Neural progenitor cell (in vitro differentiated cells): ENCODE measurements at places on chromosomes 16 and 17. TPM values are rescaled to one million over a fixed set of nuclear protein-coding genes. Genes with fewer than 3 reads are reported as not detected.
A peak's percentile ranks its signal among the peaks of the same experiment; 100 is the strongest.

DNA sequence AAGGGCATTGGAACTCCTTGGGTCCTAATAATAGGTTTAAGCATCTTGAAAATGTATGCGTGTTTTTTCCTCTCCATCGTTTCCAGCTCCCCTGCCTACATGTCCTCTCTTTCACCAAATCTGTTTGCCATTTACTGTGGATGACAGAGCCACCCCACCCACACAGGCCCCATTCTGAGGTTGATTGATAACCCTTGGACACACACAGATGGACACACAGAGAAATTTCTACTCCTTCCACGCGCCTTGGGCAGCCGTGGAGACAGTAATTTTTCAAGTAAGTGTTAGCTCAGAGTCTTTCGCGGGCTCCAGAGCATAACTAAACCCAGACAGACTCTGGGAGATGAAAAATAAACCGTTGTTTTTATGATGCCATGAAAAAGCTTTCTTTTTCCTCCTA, 103.3 kb upstream of the NLRP1 start:
- no peak for DNase-seq
- peaks cover 9% of the 10 kb centered on the region for H3K4me1 ChIP-seq
- H3K27me3 ChIP-seq, result no peaks in the 10 kb centered on the region
- no peak overlapping the region for H3K27ac ChIP-seq

DNA sequence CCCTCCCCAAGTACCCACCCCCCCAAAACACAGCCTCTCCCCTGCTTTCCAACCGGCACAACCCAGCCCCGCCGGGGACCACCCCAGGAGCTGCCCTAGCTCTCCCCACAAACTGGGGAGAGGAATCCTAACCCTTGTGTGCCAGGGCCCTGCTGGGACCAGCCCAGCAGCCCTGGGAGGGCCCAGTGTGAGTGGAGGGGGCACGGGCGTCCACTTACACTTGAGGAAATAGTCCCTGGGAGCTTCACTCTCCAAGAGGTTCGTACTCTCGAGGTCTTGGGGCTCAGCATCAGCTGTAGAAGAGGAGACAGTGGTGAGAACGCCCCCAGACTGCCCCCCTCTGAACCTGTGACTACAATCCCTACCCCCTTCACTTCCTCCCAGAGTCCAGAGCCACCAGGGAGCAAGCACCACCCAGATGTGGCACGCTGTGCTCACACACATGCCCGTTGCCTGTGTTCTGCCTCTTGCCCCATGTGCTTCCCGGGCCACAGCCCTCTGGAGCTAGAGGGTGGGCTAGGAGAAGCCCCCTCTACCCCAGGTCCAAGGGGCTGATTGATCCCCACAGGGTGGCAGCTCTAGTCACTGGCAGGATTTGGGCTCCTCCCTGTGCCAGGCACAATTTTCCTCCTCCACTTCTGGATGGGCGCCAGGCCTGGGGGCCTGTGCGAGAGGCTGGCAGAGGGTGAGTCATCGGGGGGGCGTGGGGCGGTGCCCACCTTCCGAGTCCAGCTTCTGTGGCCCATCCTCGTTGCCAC, 3.0 kb downstream of the TRIM47 start:
- peaks cover 6% of the 10 kb centered on the region for H3K4me1 ChIP-seq
- peaks cover 47% of the 10 kb centered on the region for H3K27me3 ChIP-seq
- no peak overlapping the region for H3K27ac ChIP-seq
- no peak overlapping the region for H3K4me3 ChIP-seq

DNA sequence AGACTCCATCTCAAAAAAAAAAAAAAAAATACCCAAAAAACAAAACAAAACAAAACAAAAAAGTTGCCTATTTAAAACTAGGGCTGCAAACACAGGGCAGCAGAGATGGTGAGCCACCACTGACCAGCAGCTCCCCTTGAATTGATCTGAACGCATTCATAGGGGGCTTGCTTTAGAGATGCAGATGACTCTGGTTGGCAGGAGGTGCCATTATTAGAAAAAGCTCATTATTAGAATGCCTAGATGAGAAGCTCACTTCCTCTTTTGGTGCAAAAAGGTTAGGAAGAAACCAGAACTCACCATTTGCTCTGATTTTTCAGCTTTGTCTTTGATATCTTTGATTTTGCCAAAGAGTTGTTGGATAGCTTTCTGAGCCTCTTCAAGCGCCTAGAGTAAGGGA, 53.1 kb downstream of the VPS53 start:
- no peak overlapping the region for H3K4me3 ChIP-seq
- no peaks in the 10 kb centered on the region for H3K36me3 ChIP-seq
- H3K27ac ChIP-seq, result no peak overlapping the region
- DNase-seq, result no peak

The CD300LB gene
- not detected in 2 replicates for total RNA-seq

DNA sequence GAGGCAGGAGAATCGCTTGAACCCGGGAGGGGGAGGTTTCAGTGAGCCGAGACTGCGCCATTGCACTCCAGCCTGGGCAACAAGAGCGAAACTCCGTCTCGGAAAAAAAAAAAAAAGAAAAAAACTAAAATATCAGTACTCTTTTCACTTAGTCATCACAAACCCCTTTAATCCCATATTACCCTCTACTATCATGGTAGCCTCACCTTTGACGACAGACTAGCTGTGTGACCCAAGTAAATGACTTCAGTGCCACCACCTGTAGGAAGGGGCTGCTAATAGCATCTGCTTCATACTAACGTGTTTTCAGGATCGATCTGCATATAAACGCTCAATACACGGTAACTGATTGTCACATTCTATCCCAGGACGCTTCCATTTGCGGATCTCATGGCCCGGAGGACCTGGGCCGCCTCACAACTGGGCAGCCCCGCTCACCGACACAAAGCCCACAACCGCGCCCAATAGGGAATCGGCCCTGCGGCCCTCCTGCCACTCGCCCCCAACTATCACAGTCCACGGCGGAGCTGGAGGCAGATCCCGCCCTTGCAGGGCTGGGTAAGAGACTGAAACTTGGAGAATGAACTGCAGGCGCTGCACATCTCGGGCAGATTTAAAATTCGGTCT, 1.1 kb upstream of the ZNF263 start:
- DNase-seq, result peak; percentile 86
- no peaks in the 10 kb centered on the region for H3K36me3 ChIP-seq
- peaks cover 13% of the 10 kb centered on the region for H3K27me3 ChIP-seq
- H3K4me1 ChIP-seq, result peaks cover 10% of the 10 kb centered on the region

- no peak overlapping the region for H3K4me3 ChIP-seq
These were observed 209.4 kb upstream of the CIBAR2 start for GRCh38 chr16:85321509-85322271.

- H3K36me3 ChIP-seq, result no peaks in the 10 kb centered on the region
- DNase-seq, result no peak
- H3K4me3 ChIP-seq, result no peak overlapping the region
- H3K27ac ChIP-seq, result no peak overlapping the region
These were observed 43.6 kb downstream of the RHOT1 start for GRCh38 chr17:32185875-32186274.

The KCNG4 gene
- not detected in 2 replicates for total RNA-seq

- no peaks in the 10 kb centered on the region for H3K36me3 ChIP-seq
- no peaks in the 10 kb centered on the region for H3K27me3 ChIP-seq
- DNase-seq, result no peak
- H3K27ac ChIP-seq, result no peak overlapping the region
- H3K4me1 ChIP-seq, result peaks cover 9% of the 10 kb centered on the region
These were observed 41.9 kb downstream of the FTO start for GRCh38 chr16:53745753-53746266.

GRCh38 chr17:34435182-34435928, 72.3 kb upstream of the CCL1 start:
- no peaks in the 10 kb centered on the region for H3K27me3 ChIP-seq
- no peak for DNase-seq

DNA sequence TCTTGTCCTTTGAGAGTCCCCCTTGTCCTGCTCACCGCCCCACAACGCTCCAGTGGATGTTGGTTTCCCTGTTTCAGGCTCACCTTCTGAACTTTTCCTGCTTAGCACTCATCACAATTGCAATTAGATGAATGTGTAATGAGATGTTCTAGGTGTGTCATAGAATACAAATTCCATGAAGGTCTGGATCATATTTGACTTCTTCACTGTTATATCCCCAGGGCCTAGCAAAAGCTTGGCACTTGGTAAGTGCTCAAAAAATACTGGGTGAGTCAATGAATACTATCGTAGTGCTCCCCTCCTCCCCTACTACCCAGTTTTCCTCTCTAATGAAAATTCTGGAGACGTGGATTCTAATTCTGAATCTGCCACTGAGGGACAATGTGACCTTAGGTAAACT, 33.1 kb downstream of the DNAH3 start:
- DNase-seq, result no peak
- H3K27ac ChIP-seq, result no peak overlapping the region
- H3K4me1 ChIP-seq, result no peaks in the 10 kb centered on the region
- no peaks in the 10 kb centered on the region for H3K36me3 ChIP-seq

- no peaks in the 10 kb centered on the region for H3K4me1 ChIP-seq
- H3K4me3 ChIP-seq, result no peak overlapping the region
- DNase-seq, result no peak
These were observed 8.8 kb downstream of the TMEM186 start for GRCh38 chr16:8788578-8789172.

The NPIPA8 gene
- not detected in 2 replicates for total RNA-seq

- H3K27ac ChIP-seq, result no peak overlapping the region
- H3K27me3 ChIP-seq, result no peaks in the 10 kb centered on the region
- DNase-seq, result no peak
- no peaks in the 10 kb centered on the region for H3K36me3 ChIP-seq
- H3K4me3 ChIP-seq, result no peak overlapping the region
- H3K4me1 ChIP-seq, result no peaks in the 10 kb centered on the region
These were observed 899.0 kb downstream of the KCNJ2 start for GRCh38 chr17:71068408-71068750.

GRCh38 chr17:34141590-34141989, 113.5 kb upstream of the CCL2 start:
- no peak overlapping the region for H3K4me3 ChIP-seq
- DNase-seq, result no peak
- H3K4me1 ChIP-seq, result peaks cover 15% of the 10 kb centered on the region
- H3K36me3 ChIP-seq, result no peaks in the 10 kb centered on the region

DNA sequence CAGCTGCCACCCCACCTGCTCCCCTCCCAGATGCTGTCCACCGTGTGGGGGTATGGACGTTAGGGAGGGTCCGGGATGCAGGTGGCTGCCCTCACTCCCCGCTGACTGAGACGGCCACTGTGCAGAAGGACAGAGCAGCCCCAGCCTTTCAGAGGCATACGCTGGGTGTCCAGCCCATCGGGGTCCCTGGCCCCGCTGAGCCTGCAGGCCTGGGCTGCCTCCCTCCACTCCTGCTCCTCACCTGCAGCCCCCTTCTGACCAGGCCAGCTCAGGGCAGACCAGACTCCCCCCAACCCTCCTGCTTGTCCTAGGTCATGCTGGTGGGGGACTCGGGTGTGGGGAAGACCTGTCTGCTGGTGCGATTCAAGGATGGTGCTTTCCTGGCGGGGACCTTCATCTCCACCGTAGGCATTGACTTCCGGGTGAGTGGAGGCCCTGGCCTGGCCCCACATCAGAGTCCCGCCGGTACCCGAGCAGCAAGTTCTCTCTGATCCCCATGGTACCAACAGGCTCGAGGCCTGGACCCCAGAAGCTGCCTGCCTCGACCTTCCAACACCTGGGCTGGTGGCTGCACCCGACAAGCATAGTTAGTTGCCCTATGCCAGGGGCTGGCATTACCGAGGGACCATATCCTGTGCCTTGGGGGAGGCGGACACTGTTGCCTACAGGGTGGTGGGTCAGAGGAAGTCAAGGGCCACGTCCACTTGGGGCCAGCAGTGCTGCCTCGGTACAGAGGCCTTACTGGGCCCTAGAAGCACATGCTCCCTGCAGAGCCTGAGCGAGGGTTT, 1.4 kb downstream of the RAB26 start:
- H3K4me1 ChIP-seq, result peaks cover 49% of the 10 kb centered on the region
- H3K36me3 ChIP-seq, result no peaks in the 10 kb centered on the region
- H3K4me3 ChIP-seq, result peak overlapping the region; percentile 70
- peaks cover 16% of the 10 kb centered on the region for H3K27me3 ChIP-seq
- H3K27ac ChIP-seq, result no peak overlapping the region

The CLEC19A gene
- total RNA-seq, result 1.9 and 8.2 TPM in 2 replicates

The CCDC154 gene
- total RNA-seq, result 0.28 TPM in 1 of 2 replicates, not detected in the other

The CA7 gene
- total RNA-seq, result not detected in 2 replicates

DNA sequence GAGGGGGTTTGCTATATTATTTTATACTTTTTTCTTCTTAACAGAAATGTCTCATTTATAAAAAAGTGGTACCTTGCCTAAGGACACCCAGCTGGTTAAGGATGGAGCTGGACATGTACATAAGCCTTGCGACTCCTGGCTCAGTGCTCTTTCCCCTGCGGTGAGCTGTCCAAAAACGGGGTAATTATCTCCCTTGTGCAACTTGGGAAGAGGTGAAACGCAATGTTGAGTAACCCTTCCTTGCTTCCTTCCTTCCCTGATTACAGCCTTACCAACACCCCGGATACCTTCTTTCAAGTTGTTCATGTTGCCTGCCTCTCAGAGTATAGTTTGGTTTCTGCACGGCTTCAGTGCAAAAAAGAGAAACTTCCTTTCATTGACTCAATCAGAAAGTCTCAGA, 94.1 kb upstream of the XYLT1 start:
- no peak overlapping the region for H3K27ac ChIP-seq
- no peaks in the 10 kb centered on the region for H3K27me3 ChIP-seq
- no peaks in the 10 kb centered on the region for H3K4me1 ChIP-seq
- no peaks in the 10 kb centered on the region for H3K36me3 ChIP-seq

The KSR1 gene
- total RNA-seq, result 16.4 and 19.2 TPM in 2 replicates

The UTS2R gene
- 0.46 TPM in 1 of 2 replicates, not detected in the other for total RNA-seq

GRCh38 chr17:13757871-13758270, 156.1 kb upstream of the HS3ST3A1 start:
- no peaks in the 10 kb centered on the region for H3K36me3 ChIP-seq
- no peak overlapping the region for H3K27ac ChIP-seq
- no peaks in the 10 kb centered on the region for H3K4me1 ChIP-seq
- no peak overlapping the region for H3K4me3 ChIP-seq

DNA sequence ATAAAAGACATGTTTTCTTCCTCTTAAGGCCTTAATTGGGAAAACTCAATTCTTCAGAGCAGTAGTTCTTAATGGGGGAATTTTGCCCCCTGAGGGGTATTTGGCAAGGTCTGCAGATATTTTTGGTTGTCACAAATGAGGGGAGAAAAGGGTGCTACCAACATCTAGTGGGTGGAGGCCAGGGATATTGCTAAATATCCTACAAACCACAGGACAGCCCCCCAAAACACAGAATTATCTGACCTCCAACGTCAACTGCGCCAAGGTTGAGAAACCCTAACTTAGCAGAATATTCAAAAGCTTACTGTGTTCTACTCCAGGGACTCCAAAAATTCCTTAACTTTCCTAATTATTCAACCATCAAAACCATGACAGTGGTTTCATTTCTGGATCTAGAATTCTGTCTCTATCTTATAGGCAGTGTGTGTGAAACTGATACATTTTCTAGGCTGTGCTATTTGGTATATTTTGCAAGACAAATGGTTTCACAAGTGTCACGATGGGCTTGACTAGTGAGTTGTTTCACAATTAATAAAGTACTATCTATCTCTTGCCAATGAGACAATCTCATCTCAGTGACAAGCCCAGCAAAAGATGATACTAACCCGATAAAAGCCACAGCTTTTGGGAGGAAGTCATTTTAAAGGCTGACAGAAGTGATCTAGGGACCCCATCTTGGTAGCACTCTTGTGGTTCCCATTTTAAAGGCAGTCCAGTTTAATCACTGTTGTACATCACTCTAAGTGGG, 14.7 kb downstream of the TXNDC11 start:
- DNase-seq, result no peak
- no peak overlapping the region for H3K4me3 ChIP-seq
- no peak overlapping the region for H3K27ac ChIP-seq
- H3K27me3 ChIP-seq, result no peaks in the 10 kb centered on the region
